ENCODE measurements at places on chromosomes 4 and X.

DNA sequence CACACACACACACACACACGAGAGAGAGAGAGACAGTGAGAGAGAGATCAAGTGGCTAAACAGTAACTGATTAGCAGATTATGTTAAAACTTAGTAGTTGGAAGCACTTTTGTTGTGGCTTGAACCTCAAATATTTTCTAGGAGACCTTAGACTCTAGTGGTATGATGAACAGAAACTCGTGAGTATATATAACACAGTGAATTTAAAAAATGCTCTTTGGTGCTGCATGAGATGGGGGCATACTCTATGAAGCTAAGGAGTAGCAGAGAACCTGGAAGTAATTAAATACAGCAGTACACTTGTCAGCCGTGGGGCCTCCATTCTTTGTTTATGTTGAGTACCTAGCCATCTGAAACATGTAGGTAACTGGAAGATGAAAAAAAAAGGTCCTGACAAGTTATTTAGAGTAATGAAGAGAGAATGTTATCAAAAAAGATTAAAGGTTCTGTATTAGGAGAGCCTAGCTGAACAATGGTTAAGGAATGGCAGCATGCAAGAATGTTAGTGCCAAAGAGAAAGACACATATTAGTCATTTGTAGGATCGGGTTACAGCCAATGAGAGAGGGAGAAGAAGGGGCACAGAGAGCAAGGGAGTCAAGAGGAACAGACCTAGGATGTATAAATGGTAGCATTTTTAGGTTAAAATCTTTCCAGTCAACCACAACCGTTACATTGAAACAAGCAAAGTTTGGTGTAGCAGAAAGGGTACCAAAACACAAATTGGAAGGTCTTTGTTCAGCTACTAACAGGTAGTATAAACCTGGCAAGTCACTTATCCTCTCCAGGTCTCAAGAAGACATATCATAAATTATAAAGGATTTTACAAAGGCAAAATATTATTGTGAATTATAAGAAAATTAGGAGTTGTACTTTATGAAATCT, 316.7 kb upstream of the DIPK2B start:
- no peak for DNase-seq

- DNase-seq = no peak
Observed at GRCh38 chr4:95250544-95251137, 298.1 kb downstream of the UNC5C start.

GRCh38 chr4:122706511-122706910, 26.0 kb upstream of the BBS12 start:
- DNase-seq = no peak

DNA sequence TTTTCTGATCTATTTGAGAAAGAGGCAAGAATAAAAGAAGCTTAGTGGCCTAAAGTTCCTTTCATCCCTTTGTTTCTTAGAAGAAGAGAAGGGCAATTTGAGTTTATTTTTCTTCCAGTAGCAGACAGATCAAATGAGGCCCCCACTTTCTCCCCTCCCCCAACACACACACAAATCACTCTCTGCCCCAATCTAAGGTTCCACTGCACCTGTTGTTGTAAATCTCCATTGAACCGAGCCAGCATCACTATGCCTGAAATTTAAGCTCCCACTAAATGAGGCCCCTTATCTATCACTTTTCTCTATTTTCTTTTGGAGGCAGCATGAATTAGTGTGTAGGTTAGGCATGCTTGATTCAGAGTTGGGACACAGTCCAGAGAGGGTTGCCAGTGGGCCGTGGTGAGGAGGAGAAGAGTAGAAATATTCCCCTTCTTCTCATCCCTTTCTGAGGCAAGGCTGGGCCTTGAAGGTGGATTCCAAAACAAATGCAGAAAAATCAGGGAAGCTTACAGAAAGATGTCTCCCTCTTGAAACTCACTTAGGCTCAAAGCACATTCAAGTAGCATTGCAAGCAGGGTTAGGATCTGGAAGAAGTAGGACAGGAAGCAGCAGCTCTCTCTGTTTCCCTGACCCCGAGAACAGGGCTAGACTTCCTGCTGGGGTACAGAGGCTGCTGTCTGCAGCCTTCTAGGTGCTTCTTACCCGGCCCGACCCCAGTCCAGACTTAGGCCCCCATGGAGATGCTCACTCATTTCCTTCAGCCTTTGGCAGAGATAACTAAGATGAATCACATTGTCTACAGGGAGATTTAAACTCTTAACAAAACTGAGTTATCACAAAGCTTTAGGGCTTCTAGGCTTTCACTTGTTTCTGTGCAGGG, 70.7 kb downstream of the RASL11B start:
- DNase-seq = no peak

- DNase-seq = peak; percentile 78
Observed at GRCh38 chr4:73822812-73823504, 13.5 kb upstream of the CXCL6 start.

- DNase-seq = no peak
Observed at GRCh38 chr4:20464381-20464780, 212.7 kb downstream of the SLIT2 start.

DNA sequence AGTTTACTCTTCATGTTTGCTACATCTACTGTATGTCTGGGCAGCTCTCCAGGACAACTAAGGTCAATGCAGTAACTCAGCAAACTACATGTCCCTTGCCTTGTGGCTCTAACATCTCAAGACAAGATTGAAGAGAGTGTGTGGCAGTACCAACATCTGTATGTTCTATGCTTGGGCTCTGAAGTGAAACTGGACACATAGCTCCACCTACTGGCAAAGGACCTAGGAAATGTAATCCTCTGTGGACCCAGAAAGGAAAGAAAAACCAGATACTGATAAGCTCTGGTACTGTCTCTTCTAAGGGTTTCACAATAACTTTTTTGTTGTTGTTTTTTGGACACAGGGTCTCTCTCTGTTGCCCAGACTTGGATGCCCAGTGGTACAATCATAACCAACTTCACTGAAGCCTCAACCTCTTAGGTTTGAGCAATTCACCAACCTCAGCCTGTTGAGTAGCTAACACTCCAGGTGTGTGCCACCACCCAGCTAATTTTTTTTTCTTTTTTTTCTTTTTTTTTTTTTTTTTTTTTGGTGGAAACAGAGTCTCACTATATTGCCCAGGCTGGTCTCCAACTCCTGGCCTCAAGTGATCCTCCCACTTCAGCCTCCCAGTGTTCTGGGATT, 64.1 kb downstream of the QDPR start:
- peak; percentile 65 for DNase-seq

DNA sequence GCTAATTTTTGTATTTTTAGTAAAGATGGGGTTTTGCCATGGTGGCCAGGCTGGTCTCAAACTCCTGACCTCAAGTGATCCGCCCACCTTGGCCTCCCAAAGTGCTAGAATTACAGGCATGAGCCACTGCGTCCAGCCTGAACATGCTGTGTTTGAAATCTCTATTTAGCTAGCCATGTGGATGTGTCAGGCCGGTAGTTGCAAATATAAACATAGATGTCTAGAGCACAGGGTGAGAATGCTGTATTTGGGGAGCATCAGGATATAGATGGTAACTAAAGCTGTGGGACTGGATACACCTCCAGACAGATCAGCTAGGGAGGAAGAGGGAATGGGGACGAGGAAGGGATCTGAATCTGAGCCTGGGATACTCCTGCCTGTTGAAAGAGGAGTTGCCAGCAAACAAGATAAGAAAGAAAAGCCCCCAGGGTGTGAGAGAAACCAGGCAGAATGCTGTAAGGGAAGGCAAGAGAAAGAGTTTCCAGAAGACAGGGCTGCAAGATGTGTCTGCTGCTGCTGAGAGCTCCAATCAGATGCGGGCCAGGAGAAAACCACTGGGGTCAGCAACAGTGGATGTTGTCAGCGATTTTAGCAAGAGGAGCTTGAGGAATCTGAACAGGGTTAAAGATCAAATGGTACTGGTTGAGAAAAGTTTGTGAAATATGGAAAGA, 177.4 kb downstream of the PALLD start:
- DNase-seq = no peak

DNA sequence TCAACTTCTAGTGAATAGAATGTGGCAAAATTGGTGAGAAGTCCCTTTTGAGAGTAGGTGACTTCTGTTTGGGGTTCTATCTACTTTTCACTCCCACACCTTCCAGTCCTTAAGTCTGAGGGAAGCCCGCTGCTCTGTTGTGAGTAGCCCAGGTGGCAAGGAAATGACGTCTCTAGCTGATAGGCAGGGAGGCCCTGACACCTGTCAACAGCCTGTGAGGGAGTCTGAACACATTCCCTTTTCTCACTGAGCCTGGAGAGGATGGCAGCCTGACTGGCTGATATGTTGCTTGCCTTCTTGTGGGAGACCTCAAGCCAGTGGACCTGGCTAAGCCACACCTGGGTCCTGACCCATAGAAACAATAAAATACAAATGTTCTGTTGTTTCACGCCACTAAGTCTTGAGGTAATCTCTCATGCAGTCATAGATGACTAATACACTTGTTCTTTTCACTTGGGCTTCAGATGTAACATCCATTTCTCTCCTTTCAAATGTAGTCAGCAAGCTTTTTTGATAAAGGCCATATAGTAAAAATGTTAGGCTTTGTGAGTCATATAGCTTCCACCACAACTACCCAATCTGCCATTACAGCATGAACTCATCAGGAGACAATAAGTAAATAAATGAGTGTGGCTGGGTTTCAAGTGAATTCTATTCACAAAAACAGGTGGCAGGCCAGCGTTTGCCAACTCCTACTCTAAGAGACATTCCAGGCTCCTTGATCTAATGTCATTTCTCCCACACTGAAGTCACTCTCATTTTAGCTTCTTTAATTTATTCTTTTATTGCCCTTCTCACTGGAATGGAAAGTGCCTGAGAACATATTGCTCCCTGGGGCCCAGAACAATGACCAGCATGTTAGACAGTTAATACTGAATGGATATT, 265.1 kb upstream of the MAD2L1 start:
- no peak for DNase-seq

DNA sequence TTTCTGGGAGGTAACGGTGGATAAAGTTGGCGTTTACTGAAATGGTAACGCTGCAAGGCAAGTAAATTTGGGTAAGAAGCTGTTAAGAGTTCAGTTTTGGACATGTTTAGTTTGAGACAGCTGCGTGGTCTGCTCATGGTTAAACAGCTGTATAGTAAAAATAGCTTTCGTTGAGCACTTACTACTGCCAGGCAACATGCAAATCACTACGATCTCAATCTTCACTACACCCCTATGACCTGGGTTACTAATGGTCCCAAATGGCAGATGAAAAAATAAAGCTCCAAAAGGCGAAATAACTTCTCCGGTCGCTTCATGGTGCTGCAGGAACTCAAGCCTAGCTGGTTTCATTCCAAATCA, 22.2 kb downstream of the FABP2 start:
- DNase-seq = no peak

GRCh38 chr4:55876387-55876786, 22.9 kb downstream of the EXOC1 start:
- DNase-seq = no peak

DNA sequence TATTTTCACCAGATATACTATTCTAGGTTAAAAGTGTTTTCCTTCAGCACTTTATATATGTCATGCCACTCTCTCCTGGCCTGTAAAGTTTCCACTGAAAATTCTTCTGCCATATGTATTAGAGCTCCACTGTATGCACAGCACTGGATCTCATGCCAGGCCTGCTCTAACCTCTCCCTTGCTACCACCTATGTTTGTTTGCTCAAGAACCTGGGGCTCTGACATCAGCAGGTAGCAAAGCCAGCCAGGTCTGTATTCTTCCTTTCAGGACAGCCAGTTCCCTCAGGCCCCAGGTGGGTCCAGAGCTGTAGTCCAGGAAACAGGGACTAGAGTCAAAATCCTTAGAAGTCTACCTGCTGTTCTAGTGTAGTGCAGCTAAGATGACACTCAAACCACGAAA, 19.1 kb upstream of the MUC7 start:
- DNase-seq = no peak

DNA sequence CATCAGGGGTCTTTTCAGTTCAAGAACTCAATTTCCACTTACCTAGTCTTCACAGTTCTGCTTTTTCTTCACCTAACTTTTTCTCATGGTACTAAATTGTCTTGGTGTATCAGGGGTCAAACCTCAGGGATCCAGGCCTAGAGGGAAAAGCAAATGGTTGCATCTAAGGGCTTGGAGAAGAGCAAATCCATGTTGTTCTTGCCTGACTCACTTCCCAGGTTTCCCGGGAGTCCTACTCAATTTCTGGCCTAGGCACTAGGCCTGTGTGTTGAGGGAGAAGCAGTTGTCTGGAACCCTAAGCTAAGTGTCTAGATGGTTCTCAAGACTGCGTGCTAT, 191.9 kb upstream of the STK26 start:
- no peak for DNase-seq

DNA sequence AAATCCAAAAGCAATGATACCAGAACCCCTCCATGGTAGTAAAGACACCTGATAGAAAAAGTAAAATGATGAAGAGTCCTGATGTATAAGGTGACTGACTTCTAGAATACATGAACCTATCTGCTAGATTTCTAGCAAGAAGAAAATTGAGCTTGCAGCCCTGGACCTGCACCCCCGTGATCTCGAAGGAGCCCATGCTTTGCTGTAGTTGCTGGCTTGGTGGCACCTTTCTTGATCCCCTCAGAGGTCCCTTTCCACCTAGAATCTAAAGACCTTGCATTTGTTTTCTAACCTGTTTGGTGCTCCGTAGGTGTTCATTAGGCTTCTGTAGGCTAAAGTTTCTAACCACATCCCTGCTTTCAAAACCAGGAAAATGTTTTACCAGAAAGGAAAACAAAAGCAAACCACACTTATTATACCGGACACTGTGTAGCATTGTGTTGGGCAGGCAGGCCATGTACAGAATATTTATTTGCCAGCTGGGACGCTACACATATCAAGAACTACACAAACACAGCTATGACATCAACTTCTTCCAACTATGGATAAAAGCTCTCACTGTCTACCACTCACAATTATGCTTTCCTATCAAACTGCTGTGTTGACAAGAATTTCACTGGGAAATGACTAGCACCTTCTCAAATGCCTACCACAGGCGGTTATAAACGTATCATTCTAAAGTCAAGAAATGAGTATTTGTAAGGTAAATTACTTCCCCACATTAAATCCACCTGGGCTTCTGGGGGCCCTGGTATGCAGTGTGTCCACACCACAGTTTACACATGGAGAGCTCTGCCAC, 316.2 kb downstream of the UNC5C start:
- no peak for DNase-seq

DNA sequence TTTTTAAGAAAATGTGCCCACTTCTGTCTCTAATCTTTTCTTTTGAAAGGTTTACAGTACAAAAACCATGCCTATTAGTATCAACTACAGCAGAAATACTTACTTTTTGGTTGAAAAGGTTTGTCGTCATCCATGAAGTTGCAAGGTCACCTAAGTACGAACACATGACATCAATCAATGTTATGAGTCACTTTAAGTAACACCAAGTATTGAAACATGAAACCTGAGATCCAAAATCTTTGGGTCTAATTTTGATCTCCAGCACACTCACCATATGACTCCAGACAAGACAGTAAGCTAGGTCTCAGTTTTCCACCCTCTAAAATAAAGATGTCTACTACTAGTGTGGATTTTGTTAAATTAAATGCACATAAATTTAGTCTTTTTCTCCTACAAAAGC, 8.4 kb downstream of the ZNF280C start:
- no peak for DNase-seq

- DNase-seq = no peak
Observed at GRCh38 chr4:134027931-134028330, 173.7 kb downstream of the PABPC4L start.

DNA sequence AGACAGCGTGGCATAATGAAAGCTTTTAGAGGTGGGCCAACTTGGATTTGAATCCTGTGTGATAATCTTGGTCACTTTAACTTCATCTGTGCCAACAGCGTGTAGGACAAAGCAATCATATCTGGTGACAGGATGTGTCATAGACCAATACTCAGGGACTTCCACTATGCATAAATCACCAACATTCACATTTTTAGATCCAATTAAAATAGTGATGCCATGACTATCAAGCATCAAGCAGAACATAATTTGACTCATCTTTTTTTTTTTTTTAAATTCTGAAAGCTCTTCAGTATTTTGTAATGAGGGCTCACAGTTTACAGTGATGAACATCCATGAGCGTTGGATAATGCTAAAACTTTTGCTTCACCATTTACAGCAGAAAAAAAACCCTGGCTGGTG, 27.3 kb upstream of the RAPGEF2 start:
- DNase-seq = no peak
